ENCODE measurements at places on chromosomes 1 and 21.

- DNase-seq, result no peak
Observed at GRCh38 chr1:165436994-165437393, 7.9 kb downstream of the RXRG start.

GRCh38 chr1:89815611-89816010 lies 5.2 kb upstream of the LRRC8D start:
- no peak for DNase-seq

DNA sequence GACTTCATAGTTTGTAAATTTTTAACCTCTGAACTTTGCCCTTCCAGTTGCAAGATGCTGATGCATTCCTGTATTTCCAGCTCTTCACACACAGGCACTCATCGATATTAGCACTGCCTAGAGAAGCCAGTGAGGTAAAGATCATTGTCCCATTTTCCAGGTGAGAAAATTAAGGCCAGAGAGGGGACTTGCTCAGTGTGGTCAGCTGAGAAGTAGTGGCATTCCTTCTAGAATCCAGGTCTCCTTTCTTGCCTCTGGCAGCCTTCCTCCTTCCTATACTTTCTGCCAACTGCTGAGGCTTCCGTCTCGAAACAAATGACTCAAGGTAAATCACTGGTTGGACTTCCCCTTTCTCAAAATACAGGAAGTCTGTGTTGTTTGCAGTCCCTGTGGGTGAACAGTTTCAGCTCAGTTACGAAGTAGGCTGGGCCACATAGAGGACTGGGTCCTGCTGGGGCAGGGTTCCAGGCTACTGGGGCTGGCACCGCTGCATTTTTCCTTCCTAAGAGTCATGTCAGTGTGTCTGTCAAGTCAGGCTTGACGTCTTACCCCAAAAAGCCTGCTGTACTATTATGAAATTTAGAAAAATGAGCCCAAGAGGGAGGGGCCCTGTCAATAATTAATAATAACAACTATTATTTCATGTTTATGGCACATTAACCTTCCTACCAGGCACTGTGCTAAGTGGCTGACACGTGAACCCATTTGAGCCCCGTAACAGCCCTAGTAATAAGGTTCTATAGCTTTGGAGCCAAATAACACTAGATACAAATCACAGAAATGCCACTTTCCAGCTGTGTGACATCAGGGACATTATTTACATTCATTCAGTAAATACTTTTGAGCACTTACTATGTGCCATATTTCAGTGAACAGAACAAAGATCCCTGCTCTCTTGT lies 16.6 kb upstream of the RNF19B start:
- DNase-seq, result no peak

- no peak for DNase-seq
Observed at GRCh38 chr1:201982082-201982622, 296 bp upstream of the RNPEP start.

- no peak for DNase-seq
Observed at GRCh38 chr1:212622906-212623305, 14.3 kb downstream of the ATF3 start.

DNA sequence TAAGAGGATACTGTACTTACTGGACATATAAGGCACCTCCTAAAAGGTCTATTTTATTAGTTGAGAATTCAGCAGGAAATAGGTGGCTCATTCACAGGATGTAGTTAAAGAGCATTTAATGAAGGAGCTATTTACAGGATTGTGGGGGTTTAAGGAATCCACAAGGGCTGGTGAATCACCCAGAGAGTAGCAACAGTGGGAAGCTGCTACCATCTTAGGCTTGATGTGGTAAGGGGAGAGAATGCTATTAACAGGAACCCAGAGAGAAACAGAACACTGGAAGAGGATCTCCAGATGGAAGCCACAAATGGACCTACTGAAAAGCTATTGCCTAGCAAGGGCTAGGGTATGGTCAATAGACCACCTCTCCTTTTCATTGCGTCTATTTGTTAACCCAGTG lies 52.0 kb upstream of the COL11A1 start:
- DNase-seq, result no peak

DNA sequence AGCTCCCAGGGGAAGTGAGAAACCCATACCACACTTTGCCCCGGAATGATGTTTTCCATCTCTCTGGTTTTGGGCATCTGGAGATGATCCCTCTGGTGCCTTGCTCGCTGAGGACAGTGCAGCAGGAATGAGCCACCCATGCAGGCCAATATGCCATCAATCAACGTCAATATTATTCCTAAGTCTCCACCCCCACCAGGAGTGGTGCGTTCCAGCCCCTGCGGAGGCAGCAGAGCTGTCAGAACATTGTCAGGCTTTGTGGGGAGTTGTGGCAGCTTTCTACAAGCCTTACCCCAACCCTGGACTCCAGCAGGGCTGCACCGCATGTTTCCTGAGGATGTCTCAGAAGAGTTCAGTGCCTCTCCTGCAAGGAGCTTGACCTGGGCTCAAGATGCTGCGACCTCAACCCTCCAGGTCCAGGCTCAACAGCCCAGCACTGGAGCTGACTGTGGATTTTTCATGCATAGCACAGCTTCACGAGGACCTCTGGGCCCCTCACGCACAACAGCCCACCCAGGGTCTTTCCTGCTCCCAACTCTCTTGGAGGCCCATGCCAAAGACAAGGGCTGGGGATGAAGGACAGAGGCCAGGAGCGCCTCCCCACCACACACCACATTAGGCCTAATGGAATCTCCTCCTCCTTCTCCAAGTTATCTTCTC lies 67.5 kb downstream of the PSMG1 start:
- DNase-seq, result no peak

DNA sequence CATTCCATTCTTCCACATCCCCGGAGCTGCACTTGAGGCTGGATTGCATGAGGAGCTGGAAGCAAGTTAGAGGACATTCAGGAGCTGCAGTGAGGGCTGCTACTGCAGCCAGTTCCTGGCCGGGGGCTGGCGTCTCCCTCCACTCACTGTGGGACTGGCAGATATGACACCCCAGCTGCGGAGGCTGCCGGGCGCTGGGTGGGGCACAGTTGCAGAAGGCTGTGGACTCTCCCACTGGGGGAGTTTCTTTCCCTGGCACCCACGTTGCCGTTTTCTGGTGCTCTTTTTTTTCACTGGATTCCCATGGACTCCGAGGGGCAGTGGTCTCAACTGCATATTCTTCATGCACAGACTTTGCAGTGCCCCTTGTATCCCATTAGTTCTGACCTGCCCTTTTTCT lies 351.1 kb upstream of the AJAP1 start:
- DNase-seq, result no peak

DNA sequence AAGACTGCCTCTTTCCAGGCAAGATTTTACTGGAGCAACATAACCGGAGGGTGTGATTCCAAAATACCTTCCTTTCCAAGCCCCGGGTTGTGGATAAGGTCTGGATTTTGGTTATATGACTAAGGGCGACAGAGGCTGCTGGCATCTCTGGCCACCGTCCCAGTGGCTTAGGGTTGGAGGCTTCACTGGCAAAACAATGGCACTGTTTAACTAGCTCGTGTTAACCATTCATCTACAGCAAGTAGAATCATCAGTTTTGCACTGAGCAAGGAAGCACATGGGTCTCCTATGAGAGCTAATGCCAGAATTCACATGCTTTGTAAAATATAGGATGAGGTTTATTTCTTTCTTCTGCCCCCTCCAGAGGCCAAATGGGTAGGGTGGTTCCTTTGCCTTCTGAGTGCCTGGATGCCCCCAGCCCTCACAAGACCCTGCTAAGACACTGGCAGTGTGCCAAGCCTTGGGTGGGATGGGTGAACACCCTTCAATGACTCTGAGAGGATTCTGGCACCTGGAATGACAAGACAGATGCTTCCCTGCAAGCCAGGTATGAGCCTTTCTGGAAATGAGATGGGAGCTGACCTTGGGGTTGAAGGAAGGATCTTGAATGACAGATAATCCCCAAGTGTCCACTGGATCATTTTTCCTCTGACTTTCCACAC lies 36.8 kb downstream of the DHCR24 start:
- DNase-seq, result no peak

DNA sequence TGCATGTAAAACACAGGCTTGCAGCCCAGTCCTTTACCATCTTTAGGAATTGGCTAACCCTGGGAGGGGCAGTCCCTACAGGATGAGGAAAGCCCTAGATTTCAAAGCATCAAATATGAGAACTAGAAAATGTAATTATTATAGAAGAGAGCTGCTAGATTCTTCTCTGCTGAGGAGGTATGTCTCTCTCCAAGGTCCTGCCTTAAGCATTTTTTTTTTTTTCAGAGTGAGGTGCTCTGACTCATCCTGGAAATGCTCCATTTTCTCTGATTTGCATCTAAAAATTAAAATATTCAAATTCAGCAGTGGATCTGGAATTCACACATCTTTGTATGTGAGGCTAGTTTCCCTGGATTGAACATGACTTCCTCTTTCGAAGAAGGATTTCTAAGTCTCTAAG lies 149.8 kb downstream of the ZNF648 start:
- DNase-seq, result no peak

DNA sequence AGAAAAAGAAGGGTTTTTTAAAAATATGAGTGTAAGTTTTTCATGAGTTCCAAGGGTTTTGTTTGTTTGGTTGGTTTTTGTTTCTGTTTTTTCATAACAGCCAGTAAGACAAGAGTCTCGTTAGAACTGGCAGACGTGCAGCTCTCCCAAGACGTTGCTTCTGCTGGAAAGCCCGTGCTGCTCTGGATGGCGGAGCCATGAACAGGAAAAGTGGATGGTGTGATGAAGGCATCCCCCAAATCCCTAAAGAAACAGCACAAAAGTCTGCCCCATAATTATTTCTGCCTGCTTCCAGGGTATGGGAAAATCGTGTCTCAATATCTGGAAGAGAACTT lies 157.9 kb upstream of the BACE2 start:
- DNase-seq, result no peak

- no peak for DNase-seq
Observed at GRCh38 chr1:21206117-21206516, 29.4 kb upstream of the EIF4G3 start.

DNA sequence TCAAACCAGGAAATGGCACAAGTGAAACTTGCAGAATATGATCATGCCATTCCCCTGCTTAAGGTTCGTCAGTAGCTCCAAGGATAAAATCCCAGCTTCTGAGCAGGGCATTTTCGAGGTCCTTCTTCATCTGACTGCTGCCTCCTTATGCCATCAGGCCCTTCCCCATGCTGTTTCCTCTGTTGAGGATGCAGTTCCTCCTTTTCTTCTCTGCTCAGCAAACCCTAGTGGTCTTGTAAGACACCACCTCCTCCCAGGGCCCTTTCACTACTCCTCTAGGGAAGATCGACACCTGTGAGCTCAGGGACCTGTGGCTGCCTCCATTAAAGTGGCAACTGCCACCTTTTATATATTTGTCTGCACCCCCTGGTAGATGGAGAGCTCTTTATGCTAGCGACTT lies 62.1 kb upstream of the JUN start:
- no peak for DNase-seq

- peak; percentile 35 for DNase-seq
Observed at GRCh38 chr1:171841931-171842761, 848 bp downstream of the DNM3 start.

DNA sequence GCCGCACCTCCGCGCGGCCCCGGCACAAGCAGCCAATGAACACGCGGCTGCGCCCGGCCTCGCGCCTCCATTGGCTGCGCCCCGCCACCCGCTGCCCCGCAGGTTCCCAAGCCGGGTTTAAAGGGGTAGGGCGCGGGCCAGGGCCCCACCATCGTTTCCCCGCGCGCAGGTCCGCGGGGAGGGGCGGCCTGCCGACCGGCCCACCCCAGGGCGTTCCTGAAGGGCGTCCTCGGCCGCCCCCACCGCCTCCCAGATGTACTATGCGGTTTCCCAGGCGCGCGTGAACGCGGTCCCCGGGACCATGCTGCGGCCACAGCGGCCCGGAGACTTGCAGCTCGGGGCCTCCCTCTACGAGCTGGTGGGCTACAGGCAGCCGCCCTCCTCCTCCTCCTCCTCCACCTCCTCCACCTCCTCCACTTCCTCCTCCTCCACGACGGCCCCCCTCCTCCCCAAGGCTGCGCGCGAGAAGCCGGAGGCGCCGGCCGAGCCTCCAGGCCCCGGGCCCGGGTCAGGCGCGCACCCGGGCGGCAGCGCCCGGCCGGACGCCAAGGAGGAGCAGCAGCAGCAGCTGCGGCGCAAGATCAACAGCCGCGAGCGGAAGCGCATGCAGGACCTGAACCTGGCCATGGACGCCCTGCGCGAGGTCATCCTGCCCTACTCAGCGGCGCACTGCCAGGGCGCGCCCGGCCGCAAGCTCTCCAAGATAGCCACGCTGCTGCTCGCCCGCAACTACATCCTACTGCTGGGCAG lies at the start of gene OLIG1:
Gene OLIG1 (plus strand): TSS at position 148 of the 750 bp plus-strand sequence. CDS start 106 bp downstream, at position 254.
- DNase-seq, result peak; percentile 70

DNA sequence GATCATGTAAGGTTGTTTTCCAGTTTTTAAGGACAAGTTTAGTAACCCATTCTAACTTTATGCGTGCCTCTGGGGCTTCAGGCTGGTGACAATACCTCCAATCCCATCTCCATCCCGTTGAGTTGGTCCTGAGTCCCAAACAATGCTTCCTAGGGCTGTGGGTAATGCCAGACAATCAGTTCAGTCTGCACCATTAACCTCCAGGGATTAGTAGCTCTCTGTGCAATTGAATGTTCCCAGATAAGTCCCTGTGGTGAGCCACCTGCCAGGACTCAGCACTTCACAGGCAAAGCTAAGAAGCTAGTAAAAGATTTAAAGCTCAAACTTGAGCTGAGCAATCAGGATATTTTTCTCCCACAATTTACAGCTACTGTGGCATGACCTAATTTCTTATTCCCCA lies 462.2 kb upstream of the PTBP2 start:
- DNase-seq, result no peak

GRCh38 chr21:40386294-40386911 lies 460.6 kb downstream of the DSCAM start:
- peak; percentile 58 for DNase-seq

Data from substantia nigra (tissue), 51 donors.